ENCODE measurements at places on chromosomes 5 and 9.

- no peak overlapping the region for H3K27ac ChIP-seq
- H3K36me3 ChIP-seq: no peaks in the 10 kb centered on the region
- no peak for DNase-seq
- H3K4me3 ChIP-seq: no peak overlapping the region
- no peaks in the 10 kb centered on the region for H3K27me3 ChIP-seq
- peaks cover 9% of the 10 kb centered on the region for H3K4me1 ChIP-seq
Observed at GRCh38 chr9:121559183-121559582, 59.5 kb upstream of the GGTA1 start.

GRCh38 chr5:142725231-142726187 is 39.6 kb upstream of the FGF1 start:
- H3K27me3 ChIP-seq: no peaks in the 10 kb centered on the region
- no peak overlapping the region for H3K27ac ChIP-seq
- H3K4me3 ChIP-seq: no peak overlapping the region
- DNase-seq: no peak
- H3K4me1 ChIP-seq: no peaks in the 10 kb centered on the region

DNA sequence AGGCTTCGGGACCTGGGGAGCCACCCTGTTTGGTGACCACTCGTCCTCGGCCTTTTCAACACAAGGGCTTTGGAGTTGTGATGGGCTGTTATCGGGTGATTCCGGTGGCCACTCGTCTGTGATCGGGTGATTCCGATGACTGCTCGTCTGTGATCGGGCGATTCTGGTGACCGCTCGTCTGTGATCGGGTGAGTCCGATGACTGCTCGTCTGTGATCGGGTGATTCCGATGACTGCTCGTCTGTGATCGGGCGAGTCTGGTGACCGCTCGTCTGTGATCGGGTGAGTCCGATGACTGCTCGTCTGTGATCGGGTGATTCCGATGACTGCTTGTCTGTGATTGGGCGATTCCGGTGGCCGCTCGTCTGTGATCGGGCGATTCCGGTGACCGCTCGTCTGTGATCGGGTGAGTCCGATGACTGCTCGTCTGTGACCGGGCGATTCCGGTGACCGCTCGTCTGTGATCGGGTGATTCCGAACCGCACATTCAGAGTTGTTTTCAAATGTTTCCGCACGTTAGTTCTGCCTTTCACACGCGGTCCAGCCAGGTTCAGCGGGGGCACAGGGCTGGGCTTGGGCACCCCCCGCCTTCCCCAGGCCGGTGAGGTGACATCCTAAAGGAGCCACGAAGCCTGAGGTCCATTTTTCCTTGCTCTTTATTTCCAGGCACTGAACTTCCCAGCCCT is 30.3 kb downstream of the TPPP start:
- H3K36me3 ChIP-seq: peaks cover 29% of the 10 kb centered on the region
- no peaks in the 10 kb centered on the region for H3K27me3 ChIP-seq
- no peak overlapping the region for H3K4me3 ChIP-seq

GRCh38 chr5:108749128-108749861 is 1.6 kb downstream of the FER start:
- peaks cover 15% of the 10 kb centered on the region for H3K4me1 ChIP-seq
- no peak overlapping the region for H3K27ac ChIP-seq
- DNase-seq: peak; percentile 51
- H3K36me3 ChIP-seq: no peaks in the 10 kb centered on the region

DNA sequence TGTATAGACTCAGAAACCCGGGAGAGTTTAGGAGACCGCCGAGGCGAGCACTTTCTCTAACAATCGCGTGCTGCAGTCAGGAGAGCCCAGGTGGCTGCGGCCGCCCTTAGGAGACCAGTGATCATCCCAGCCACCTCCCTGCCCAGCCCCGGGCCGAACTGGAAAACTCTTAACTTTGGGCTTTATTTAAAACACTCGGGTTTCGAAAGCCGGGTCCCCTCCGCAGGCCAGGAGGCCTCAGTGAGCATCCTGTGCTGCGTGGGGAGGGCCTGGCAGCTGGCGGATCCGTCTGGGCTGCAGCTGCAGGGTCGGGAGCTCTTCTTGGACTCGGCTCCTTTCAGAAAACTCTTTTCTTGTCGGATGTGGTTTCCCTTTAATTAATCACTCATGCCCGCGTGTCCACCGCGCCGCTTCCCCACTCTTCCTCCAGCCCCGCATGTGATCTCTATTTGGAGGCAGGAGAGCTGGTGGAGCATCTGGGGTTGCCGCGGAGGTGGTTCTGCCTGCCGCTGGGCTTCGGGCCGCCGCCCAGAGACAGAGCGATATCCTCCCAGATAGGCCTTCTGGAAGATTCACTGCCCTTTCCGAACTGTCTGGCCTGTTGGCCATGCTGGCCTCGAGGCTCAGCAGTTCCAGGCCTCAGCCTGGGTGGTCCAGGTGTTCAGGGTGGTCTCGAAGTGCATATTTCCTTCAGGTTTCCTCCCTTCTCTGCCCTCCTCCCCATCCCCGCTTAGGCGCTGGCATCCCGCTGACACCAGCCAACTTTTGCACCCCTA is 59.5 kb downstream of the TMEM174 start:
- DNase-seq: no peak
- H3K4me1 ChIP-seq: no peaks in the 10 kb centered on the region
- H3K4me3 ChIP-seq: no peak overlapping the region
- H3K27me3 ChIP-seq: no peaks in the 10 kb centered on the region
- H3K36me3 ChIP-seq: no peaks in the 10 kb centered on the region
- H3K27ac ChIP-seq: no peak overlapping the region

DNA sequence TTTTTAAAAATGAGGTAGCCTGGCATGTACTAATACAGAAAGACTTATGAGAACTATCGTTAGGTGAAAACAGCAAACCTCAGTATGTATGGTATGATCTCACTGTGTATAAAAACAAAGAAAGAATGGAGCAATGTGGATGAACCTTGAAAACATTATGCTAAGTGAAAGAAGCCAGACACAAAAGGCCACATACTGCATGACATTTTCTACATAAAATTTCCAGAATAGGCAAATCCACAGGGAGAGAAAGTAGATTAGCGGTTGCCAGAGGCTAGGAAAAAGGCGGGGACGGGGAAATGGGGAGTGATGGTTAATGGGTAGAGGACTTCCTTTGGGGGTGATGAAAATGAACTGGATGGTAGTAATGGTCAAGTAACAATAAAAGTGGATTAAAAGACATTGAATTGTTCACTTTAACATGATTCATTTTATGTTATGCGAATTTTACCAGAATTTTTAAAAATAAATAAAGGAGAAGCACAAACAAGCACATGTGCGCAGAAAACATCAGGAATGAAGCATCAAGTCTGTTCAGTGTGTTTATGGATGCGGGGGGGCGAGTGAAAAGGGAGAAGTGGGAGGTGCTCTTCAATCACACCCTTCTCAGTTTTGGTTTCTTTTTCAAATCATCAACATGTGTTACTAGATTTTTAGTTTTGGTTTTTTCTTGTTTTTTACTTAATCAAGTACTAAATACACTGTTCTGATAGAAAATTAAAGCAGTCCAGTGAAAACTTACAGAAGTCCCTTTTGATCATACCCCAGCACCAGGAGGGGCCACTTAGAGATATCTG is 16.3 kb downstream of the ROR2 start:
- no peaks in the 10 kb centered on the region for H3K4me1 ChIP-seq
- no peak for DNase-seq
- no peak overlapping the region for H3K4me3 ChIP-seq
- H3K27ac ChIP-seq: no peak overlapping the region
- H3K36me3 ChIP-seq: no peaks in the 10 kb centered on the region

GRCh38 chr5:137164961-137165360 is 334.2 kb downstream of the SPOCK1 start:
- no peak overlapping the region for H3K27ac ChIP-seq
- no peaks in the 10 kb centered on the region for H3K4me1 ChIP-seq
- no peaks in the 10 kb centered on the region for H3K27me3 ChIP-seq
- no peak overlapping the region for H3K4me3 ChIP-seq
- DNase-seq: no peak

- DNase-seq: no peak
- no peaks in the 10 kb centered on the region for H3K36me3 ChIP-seq
- no peaks in the 10 kb centered on the region for H3K4me1 ChIP-seq
- no peaks in the 10 kb centered on the region for H3K27me3 ChIP-seq
Observed at GRCh38 chr9:21080793-21081192, 3.1 kb upstream of the IFNB1 start.

DNA sequence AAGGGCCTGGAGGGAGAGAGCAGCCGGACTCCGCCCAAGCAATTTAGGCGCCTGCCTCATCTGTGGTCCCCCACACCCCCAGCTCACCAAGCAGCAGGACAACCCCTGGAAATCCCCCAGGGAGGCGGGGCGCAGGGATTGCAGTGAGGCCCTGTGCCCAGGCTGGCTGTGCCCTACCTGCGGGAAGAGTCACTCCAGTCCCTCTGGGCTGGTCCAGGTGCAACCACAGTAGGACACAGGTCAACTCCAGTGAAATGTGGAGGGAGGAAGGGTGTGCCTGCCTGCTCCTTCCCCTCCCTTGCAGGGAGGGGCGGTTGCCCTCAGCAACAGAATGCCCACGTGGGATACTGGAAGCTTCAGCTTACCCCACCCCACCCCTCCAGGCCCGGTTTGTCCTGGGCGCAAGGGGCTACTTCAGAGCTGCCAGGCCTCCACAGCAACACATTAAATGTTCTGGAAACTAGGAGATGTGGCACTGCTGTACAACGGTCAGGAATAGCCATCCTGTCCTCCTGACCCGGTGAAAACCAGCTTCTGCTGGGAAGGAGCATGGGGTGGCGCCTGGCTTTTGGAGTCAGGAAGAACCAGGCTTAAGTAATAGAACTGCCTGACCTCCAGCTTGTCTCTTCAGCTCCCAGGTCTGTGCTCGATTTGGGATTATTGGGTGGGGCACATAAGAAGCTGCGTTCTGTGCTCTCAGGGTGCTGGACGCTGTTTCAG is 22.5 kb downstream of the ABO start:
- no peak for DNase-seq
- no peaks in the 10 kb centered on the region for H3K36me3 ChIP-seq
- H3K27me3 ChIP-seq: peaks cover 2% of the 10 kb centered on the region
- no peaks in the 10 kb centered on the region for H3K4me1 ChIP-seq

- no peaks in the 10 kb centered on the region for H3K27me3 ChIP-seq
- H3K4me1 ChIP-seq: no peaks in the 10 kb centered on the region
- DNase-seq: no peak
- H3K36me3 ChIP-seq: no peaks in the 10 kb centered on the region
Observed at GRCh38 chr5:92944337-92944736, 636.7 kb downstream of the NR2F1-AS1 start.

GRCh38 chr5:168772316-168772961 is 193.3 kb upstream of the PANK3 start:
- no peaks in the 10 kb centered on the region for H3K27me3 ChIP-seq
- no peak overlapping the region for H3K27ac ChIP-seq
- peaks cover 9% of the 10 kb centered on the region for H3K4me1 ChIP-seq
- no peak for DNase-seq

DNA sequence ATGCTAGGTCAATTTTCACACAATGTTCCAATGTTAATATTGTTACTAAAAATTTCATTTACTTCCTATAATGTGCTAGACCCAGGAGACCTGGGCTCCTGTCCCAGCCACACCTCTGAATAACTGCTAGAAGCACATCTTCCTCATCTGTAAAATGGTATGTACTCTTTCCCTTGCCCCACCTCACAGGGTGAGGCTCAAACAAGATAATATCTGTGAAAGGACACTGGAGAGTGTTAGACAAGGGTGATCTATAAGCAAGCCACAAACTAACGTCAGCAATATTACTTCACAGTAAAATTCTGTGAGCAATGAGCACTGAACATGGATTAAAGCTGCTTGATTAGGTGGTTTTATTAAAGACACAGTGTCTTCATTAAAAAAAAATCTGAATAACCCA is 186.4 kb downstream of the EPB41L4A start:
- H3K27ac ChIP-seq: no peak overlapping the region
- H3K4me1 ChIP-seq: peaks cover 13% of the 10 kb centered on the region
- H3K4me3 ChIP-seq: no peak overlapping the region
- no peaks in the 10 kb centered on the region for H3K27me3 ChIP-seq

DNA sequence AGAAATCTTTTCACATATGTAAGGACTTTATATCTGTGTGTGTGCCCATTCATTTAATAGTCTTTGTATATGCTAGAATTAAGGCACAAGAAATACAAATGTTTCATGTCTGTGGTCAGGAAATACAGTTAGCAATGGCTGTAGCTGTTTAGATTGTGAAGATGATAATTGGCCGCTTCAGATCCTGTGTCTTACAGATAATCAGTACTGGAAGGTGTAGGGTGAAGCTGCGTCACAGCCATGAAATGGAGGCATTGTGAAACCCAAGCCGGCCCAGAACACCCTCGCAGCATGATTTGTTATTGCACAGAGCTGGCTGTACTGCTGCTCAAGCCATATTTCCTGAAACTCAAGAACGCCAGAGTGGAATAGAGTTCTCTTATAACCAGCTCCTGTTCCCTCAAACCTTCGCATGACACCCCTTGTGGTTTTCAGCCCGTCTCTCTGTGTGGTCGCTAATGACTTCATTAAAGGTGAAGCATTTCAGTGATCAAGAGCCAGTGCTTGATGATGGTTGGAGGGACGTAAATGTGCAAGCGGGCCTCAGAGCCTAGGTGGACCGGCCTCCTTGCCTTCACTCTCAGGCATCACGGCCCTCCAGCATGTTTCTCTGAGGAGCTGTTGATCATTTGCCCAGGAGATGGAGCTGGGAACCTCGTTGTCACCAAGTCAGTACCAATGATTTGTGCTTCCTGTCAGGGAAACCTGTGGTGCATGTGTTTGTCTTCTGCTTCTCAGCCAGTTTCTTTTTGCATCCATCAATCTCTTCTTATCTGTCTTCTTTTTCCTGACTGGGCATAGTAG is 80.1 kb downstream of the F2RL2 start:
- no peaks in the 10 kb centered on the region for H3K36me3 ChIP-seq
- no peaks in the 10 kb centered on the region for H3K27me3 ChIP-seq
- no peak for DNase-seq
- no peaks in the 10 kb centered on the region for H3K4me1 ChIP-seq

DNA sequence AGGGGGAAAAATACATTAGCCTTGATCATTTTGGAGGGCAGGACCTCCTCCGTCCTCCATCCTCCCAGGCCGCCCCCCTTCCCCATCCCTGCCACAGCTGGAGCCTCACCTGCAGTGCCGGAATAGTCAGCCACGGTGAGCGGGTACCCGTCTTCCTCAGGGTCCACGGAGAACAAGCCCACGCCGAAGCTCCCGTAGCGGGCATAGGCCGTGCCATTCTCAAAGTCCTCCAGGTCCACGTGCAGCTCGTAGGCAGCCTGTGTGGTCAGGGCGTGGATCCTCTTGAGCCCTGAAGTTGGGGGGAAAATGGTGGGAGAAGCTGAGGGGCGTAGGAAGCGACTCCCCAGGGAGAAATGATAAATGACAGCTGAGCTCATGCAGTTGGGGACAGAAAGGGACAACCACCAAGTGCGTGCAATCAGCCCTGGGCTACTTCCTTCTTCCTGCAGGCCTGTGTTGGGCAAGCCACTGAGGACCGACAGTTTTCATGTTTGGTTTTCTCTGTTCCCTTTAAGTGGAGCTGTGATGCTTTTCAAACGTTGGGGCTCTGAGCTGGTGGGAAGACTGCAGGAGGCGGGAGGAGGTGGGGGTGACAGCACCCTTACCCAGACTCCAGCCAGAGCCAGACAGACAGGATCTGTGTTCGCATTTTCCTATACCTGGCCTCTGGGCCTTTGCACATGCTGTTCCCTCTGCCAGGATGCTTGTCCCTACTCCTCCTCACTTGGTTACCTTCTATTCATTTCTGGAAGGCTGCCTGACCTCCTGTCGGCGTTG is 8.7 kb upstream of the QRFP start:
- no peak overlapping the region for H3K27ac ChIP-seq
- no peaks in the 10 kb centered on the region for H3K4me1 ChIP-seq
- no peak for DNase-seq
- H3K36me3 ChIP-seq: no peaks in the 10 kb centered on the region
- no peak overlapping the region for H3K4me3 ChIP-seq
